ENCODE measurements at places on chromosomes 11 and 22.

GRCh38 chr11:16279524-16279923 is 76.8 kb downstream of the SOX6 start:
- DNase-seq = no peak

GRCh38 chr11:35478471-35479091 is 46.8 kb downstream of the PAMR1 start:
- no peak for DNase-seq

- DNase-seq = no peak
Measured at GRCh38 chr11:15451713-15452112, 337.0 kb downstream of the INSC start.

DNA sequence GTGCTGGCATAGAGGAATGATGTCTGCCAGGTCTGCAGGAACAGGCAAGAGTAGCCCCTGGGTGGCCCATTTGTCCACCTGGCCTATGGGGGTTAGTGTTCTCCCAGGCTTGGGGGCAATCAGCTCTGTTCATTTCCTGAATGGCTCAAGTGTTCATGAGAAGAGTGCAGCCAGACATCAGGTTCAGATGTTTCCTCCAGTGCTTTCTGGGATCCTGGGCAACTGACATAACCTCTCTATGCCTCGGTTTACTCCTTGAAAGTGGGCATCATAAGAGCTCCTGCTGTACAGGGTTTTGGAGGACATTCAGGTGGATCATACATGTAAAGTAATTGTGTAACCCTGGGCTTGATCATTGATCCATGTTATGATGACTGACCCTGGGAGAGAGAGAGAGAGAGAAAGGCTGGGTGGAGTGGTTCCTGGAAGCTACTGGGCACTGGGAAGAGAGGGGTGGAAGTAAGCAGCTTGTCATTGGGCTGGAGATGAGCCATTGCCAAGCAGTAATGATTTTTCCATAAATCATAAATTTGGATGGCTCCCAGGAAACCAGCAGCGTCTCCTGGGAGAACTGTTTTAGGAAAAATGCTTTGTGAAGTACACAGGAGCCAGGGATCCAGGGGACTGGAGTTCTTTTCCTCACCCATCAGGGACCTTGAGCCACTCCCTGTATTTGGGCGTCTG is 30.2 kb upstream of the ACCSL start:
- no peak for DNase-seq

- no peak for DNase-seq
Measured at GRCh38 chr11:67167719-67168118, 48.7 kb downstream of the KDM2A start.

DNA sequence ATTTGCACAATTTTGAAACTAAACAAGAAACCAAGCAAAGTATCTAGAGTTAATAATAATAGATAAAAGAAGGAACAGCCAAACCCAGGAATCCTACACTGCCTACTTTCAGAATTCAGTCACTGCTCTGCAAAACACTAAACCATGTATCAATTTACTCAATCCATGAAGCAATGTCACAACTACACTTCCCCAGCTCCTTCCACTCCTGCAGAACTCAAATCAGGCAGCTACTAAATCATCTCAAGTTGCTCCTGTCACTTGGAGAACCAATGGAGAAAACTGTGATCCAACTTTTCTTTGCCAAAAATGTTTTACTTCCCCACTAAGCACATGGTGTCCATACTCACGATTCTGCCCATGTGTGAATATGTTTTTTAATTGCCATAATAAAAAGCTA is 24.9 kb upstream of the C11orf58 start:
- DNase-seq = no peak

DNA sequence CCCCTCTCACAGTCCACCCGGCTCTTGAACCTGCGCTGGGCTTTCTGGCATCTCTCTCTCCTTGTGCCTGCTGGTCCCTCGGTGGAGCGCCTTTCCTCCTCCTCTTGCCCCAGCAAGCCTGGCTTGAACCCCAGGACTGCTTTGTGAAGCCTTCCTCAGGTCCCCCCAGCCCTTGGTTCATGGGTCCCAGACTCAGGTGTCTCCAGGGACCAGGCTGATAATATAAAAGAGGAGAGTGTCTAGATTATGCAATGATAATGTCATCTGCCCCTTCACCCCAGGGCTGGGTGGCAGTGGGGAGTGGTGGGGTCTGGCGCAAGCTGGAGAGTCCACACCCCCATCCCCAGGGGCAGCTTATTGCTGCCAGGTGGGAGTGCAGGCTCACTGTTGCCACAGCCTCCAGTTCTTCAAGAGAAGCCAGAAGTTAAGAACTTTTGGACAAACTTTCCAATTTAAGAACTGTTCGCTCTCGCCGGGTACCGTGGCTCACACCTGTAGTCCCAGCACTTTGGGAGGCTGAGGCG is 36.6 kb upstream of the PARVG start:
- no peak for DNase-seq

- DNase-seq = peak; percentile 73
Measured at GRCh38 chr11:32312865-32313403, 122.4 kb downstream of the WT1 start.

- no peak for DNase-seq
Measured at GRCh38 chr11:27194976-27195375, 154.4 kb downstream of the BBOX1 start.

GRCh38 chr11:86515297-86516094 is 140.8 kb downstream of the CCDC81 start:
- DNase-seq = no peak

DNA sequence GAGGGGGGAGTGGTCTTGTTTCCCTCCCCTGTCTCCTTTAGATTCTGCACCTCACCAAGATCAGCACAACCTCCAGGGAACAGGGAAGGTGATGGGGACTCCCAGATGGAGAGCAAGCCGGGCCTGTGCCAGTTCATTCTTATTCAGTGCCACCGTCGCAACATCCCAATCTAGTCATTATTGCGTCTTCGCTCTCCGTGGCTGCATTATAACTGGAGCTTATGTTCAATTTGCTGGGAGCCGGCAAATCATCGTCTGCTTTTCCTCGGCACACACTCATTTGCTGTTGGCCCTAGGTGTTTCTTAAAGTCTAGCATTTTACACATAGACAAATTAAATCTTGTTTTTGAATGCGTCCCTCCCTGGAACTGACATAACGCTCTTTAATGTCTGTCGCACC is 1269.7 kb downstream of the BRD1 start:
- DNase-seq = no peak

- DNase-seq = no peak
Measured at GRCh38 chr22:19497245-19497644, 17.5 kb downstream of the CDC45 start.

All from AML-193 (cell line).